Fibroblast of skin of abdomen (primary cell): ENCODE measurements at places on chromosomes 11 and 22.
A peak's percentile ranks its signal among the peaks of the same experiment; 100 is the strongest.

DNA sequence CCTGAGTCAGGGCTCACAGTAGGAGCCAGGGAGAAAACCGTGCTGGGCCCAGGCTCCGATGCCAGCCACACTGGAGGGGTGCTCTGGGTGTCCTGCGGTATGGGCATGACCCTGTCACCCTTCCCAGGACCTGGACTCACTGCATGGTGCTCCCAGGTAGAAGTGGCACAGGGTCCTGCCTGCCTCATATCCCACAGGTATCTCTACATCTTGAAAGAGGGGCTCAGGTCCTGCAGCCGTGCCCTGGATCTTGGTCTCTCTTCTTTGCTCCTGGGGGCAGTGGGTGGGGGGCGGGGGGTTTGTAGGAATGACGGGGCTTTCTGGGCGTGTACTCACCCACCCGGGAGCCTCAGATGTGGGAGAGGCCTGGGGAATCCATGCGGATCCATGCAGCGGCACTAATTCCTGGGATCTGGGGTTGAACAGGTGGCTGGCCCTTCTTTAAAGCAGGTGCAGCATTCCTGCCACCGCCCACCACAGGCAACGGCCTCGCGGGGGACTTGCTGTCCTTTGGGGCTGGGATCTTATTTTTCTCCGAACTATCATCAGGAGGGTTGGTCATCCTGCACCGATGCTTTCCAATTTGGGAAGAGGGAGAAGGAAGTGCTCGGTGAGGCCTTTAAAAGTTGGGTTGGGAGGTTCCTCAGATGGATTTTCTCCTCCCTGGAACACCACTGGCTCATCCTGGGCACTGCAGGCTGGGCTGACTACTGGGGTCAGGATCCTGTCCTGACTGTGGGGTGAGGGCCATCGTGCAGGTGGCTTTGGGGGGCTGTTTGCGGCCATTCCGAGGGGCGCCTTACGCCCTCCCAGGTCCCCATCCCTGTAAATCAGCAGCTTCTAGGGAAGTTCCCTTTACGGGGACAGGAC lies 886.4 kb downstream of the BRD1 start:
- no peak for DNase-seq

GRCh38 chr22:40919446-40919845 lies 31.7 kb upstream of the RBX1 start:
- DNase-seq, result no peak

DNA sequence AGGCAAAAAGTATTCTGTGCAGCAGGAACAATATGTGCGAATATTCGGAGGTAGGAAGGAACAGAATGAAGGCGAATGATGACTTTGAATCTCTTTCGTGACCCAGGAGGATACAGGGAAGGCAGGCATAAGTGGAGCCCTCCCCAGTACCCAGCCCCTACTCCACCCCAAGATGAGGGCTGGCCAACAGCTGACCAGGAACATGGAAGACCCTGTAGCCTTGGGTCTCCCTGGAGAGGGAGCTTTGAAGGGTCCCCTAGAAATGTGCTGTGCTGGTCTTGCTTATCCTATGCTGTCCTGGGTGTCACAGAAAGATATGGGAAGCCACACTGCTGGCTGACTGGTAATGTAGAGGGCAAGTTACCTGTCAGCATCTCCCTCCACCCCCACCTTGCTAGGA lies 113.7 kb upstream of the NCAM1 start:
- no peak for DNase-seq

DNA sequence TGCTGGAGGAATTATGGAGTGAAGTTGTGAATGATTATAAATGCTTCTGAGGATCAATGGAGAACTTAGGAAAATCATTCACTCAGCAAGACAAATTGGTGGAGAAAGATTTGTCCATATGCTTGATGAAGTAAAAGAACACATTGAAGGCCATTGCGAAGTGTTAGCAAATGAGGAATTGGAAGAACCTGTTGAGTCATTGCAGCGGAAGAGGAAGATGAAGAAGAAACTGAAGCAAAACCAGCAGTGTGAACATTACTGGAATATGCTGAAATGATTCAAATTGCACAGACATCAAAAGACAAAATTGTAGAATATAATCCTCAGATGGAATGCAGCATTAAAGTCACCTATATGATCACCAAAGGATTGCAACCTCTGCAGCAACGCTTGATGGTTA lies 168.1 kb downstream of the ADAMTS15 start:
- DNase-seq, result no peak

DNA sequence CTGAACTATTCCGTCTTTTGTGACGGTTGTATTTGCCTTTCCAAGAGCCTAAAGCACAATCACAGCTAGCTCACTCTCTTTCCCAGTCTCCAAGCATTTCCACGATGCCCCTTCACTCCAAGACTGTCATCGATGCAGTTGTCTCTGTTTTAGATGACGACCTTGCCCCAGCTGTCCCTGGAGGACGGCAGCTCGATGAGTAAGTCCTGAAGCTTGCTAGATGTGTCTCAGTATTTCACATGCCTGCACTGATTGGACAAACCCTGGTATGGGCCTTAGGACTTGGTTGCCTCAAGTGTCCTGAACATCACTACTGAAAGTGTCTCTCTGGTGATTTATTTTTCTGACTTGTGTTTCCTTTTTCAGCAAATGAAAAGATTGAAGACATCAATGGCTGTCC lies 129.9 kb downstream of the NAV2 start:
- DNase-seq, result peak; percentile 34

- no peak for DNase-seq
Measured at GRCh38 chr22:37747080-37747714, 50.3 kb downstream of the TRIOBP start.

DNA sequence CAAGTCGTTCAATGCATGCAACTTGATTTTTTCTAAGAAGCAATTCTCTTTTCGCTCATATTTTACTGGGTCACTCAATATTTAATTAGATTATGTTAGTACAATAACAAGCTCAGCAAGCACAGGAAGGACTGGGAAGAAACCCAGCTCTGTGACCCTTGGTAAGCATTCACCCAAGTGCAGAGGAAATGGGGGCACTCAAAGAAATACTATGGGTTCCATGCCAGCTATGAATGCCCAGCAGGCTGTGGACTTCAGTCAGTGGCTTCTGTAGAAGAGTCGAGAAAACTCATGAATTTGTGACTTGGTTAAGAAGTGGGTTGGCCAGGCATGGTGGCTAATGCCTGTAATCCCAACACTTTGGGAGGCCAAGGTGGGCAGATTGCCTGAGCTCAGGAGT lies 123.6 kb downstream of the GALNT18 start:
- DNase-seq, result no peak

- DNase-seq, result no peak
Measured at GRCh38 chr11:92329137-92329536, 104.5 kb downstream of the FAT3 start.

DNA sequence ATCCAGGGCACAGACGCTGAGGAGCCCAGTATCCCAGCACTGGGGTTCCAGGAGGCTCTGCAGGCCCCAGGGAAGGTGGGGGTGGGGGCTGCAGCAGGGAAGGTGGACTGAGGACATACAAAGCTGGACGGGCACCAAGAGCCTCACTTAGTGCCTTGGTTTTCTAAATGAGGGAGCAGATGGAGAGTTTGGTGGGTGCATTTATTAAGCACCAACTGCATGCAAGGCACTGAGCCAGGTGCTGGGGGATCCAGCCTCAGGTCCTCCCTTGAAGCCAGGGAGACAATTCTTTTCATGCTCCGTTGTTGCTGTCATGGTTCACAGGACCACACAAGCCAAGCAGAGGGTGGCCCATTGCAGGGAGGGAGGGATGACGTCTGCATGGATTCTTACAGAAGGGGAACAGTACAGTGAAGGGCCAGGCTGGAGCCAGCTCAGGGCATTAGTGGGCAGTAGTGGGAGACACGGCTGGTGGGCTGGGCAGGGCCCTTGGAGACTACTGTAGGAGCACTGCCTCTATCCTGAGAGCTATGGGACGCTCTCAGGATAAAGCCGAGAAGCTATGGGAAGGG lies 65.0 kb downstream of the MACROD1 start:
- peak; percentile 25 for DNase-seq

GRCh38 chr11:15968461-15969130 lies 387.8 kb downstream of the SOX6 start:
- DNase-seq, result no peak

GRCh38 chr22:46362203-46362933 lies 26.9 kb downstream of the TRMU start:
- no peak for DNase-seq

DNA sequence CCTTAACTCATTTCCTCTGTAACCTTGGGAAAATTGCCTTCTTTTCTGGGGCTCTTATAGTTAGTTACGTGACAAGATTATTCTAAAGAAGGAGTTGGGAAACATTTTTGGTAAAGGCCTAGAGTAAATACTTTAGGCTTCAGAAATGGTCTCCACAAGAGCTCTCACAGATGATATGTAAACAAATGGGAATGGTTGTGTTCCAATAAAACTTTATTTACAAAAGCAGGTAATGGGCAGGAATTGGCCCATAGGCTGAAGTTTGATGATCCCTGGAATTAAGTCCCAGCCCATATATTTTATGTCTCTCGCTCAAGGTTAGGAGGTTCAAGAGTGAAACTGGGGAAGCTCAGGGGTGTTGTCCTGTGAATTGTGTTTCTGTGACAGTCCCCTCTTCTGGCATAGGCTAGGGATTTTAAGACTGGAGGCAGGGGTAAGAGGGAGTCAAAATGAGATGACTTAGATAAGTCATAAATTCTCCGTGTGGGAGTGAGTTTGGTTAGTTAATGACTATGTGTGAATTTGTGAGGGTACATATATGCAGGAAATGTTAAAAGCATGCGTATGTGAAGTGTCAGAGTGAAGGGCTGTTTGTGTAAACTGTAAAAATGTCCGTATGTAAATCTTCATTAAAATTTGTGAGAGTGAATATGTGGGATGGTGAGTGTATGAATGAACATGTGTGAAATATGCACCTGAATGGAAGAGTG lies 7.4 kb upstream of the OR52B4 start:
- DNase-seq, result no peak

DNA sequence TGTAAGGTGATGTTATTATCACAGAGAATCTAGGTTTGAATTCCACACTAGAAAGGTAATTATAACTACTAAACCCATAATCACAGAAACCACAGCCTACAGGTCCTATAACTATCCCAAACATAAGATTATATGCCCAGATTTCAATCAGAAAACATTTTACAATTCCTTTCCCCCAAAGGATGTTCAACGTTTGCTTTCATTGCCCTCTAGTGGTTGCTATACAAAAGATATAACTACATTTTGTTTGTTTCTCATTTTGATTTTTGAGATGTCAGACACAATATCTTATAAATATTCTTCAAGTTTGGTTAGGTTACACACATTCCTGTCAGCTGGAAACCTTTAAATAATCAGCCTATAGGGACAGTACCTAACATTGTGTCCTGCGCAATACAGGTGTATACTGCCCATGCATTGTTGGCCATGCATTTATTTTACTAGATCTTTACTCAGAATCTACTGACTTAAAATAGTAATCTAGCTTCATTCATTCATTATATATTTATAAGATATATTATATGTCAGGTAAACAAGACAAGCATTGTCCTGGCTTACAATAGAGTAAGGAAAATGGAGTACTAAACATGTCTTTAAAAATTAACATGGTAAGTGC lies 530.5 kb upstream of the CCDC90B start:
- peak; percentile 28 for DNase-seq

- peak; percentile 85 for DNase-seq
Measured at GRCh38 chr11:44036811-44037657, 10.7 kb upstream of the ACCSL start.

DNA sequence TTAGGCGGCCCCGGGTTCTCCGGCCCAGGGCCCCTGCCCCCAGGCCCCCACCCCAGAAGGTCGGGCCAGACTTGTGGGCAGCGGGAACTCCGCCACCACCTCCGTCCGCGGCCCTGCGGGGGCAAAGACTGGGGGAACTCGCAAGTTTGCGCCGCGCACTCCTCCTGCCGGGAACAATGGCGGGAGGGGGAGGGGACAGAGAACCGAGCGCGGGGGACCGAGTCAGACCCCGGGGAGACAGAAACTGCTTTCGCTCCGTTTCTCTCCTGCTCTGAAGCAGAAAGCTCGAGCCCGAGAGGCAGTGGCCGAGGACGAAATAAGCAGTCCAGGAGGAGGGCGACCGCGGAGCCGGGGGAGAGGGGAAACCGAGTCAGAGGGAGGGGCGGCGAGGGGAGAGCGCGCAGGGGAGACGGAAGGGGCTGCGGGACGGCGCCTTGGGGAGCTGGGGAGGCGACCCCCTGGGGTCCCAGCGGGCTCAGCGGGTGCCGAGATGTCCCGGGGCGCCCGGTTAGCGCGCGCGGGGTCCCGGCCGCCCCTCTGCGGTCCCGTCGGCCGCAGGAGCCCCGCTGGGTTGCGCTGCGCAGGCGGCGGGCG lies 555 bp downstream of the TP53I11 start:
- peak; percentile 8 for DNase-seq

DNA sequence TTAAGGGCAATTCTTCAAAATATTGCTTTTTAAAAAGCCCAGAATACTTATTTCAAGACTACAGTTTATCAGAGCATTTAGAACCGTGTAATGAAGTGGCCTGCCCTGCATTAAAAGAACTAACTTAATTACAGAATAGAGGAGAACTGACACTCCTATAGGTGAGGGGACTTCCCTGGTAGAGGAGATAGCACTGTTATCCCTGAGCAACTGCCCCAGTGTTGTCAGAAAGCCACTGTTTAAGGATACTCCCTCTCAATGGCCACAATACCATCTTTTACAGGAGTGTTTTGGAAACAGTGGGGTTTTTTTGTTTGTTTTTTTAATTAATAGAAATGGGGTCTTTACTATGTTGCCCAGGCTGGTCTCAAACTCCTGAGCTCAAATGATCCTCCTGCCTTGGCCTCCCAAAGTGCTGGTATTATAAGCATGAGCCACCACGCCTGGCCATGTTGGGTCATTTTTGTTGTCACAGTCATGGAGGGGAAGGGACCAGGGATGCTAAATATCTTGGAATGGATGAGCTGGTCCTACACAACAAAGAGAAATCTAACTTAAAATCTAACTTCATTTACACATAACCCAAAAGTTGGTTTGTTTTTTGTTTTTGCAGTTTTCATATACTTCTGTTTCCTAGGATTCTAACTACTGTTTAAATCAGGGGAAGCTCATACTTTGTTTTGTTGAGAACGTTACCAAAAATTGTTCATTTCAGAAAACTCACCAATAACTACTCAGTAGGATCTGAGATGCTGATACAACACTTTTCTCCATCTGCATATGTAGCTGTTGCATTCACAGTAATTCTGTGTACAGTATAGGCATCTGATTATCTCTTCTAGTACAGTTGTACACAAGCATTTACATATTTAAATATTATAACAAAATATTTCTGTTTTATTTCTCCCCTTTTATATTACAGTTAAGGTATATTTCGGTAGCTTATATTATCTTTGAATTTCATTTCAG lies 8.1 kb downstream of the RPL27A start:
- no peak for DNase-seq

DNA sequence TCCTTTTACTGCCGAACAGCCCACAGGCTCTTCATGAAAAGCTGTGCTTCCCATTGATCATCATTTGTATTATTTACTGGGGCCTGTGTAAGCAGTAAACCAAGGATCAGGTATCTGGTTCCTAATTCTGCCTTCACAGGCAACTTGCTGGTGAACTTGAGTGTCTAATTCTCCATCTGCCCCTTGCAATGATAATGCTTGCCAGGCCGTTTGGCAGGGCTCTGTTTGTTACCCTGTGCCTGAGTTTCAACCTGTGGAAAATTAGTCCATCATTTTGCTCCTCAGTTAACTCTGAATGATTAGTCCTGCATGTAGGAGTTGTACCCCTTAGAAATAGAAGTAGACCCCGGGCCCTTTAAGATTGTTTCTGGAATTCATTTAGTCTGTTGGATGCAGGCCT lies 298.4 kb upstream of the CADM1 start:
- no peak for DNase-seq
